ENCODE measurements at places on chromosomes 6 and 20.
A peak's percentile ranks its signal among the peaks of the same experiment; 100 is the strongest.

DNA sequence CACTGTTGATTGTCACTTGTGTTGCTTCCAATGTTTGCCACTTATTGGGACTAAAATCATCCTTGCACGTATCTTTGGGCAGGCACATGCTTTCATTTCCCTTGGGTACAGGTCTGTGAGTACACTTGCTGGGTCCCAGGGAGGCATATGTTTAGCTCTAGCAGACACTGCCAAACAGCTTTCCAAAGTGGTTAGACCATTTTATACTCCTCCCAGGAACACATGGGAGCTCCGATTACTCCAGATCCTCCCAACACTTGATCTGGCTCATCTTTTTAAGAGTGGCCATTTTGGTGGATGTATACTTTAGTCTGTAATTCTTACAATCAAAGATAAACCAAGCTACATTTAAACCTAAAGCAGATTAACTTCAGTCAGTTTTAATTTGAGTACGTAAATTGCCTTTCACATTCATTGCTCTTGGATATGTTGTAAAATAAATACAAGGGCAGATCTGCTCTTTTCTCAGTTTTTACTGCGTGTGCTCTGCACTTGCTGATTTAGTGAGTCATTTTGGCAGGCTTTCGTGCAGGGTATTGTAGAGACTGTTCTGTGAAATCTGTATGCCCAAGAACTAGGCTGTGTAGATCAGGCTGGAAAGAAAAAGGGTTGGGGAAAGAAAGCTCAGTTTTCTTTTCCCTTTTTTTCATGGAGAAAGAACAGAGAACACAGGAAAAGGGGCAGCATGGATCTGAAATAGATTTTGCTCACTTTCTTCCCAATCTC, 19.5 kb downstream of the SLC22A1 start:
- DNase-seq: no peak

GRCh38 chr20:58125726-58126125, 102.7 kb downstream of the ANKRD60 start:
- no peak for DNase-seq

DNA sequence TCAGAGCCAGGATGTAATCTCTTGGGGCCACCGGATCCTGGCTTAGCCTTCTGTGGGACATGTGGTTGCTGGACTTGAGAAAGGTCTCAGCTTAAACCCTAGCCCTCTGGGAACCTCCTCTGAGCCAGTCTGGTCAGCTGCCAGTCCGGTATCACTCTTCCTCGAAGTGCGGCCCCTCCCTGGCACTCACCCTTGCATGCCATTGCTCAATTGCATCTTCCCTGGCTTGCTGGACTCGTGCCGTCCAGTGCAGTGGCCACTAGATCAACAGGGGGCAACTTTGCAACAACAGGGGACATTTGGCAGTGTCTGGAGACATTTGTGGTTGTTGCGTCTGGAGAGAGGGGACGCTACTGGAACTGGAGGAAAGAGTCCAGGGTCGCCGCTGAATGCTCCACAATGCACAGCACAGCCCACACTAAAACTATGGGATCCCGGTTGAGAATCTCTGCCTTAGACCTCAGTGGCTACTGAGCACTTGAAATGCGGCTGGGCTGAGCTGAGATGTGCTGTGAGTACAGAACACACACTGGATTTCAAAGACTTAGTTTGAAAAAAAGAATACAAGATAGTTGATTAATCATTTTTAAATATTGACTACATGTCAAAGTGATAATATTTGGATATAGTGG, 152.1 kb downstream of the TFAP2C start:
- no peak for DNase-seq

- no peak for DNase-seq
Measured at GRCh38 chr6:5979650-5980420, 26.9 kb downstream of the NRN1 start.

DNA sequence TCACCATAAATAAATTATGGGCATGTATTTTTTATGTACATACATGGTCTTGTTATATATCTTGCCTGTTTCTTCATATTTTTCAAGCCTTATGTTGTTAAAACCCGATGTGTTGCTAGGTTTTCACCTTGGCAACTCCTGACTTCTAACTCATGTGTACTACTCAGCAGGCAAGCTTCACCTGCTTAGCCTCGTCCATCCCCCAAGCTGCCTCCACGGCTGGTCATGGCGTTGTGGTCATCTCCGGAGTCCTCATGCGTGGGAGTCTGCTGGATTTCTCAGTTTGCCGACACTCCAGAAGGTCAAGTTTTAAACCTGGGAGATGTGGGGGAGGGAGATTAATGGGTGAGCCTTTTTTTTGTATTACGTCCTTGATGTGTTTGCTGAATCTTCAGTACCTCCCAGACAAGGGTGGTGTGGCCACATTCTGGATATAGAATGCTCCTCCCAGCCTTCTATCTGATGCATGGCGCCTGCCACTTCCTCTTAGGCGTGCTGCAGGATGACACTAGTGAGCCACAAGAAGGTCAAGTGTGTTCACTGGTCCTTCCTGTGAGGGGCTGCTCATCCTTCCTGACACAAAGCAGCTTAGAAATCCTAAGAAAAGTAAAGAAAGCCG, 26.6 kb upstream of the EDN3 start:
- DNase-seq: peak; percentile 8

- DNase-seq: no peak
Measured at GRCh38 chr6:72080260-72080941, 194.1 kb downstream of the RIMS1 start.

DNA sequence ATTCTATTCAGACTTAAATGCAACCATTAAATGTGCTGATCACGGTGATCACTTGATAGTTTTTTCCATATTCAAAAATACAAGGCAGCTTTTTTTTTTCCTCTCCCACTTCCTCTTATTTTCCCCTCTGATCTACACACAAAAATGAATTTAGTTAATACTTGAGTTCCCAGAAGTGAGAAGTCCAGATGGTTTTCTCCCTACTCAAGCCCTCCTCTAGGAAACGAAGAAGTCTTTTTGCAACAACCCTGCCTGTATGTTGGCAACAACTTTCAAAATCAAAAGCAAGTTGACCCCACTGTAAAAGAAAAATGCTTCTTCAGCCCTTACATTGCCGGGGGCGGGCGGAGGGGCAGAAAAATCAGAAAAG, 24.3 kb downstream of the ARHGAP18 start:
- DNase-seq: peak; percentile 30

DNA sequence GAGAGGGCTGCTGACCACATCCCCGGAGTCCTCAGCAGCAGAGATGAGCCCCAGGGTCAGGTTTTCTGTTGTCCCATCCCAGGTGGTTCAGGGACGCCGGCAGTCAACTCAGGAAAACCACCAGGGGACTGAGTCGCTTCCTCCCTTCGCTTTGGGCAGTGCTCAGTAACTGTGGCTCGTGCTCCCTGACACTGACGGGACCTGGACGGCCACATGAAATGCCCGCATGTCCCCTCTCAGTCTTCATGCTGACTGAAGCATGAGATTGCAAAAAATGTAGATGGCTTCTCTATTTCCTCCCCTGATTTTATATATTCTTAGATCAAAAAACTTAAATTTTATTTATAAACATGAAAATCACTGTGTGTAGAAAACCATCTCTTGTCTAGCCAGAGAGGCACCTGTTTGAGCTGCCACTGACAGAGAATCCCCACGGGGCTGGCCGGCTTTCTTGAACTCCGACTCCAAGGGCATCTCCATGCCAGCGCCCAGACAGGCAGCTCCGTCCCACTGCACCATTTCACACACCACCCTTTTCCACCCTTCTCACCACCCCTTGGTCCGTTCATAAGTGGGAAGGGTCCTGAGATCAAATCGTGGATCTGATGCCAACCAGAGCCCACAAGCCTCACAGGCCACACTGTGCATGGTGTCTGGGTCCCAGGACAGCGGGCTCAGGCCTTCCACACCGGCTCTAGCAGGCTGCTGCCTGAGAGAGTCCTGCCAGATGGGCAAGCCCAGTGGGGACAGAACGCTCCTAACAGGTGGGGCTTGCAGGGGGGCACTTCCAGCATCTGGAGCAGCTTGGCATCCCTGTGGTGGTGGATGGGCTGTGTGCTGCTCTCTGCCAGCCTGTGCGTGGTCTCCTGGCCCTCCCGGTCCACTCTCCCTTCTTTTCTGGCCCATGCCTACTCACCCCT, 98.2 kb downstream of the SMOC2 start:
- DNase-seq: no peak

- peak; percentile 80 for DNase-seq
Measured at GRCh38 chr20:22333885-22334545, 250.4 kb downstream of the FOXA2 start.

GRCh38 chr20:23335521-23335920, 15.1 kb upstream of the NXT1 start:
- DNase-seq: no peak

- no peak for DNase-seq
Measured at GRCh38 chr20:50311308-50312001, 120.8 kb downstream of the CEBPB start.

DNA sequence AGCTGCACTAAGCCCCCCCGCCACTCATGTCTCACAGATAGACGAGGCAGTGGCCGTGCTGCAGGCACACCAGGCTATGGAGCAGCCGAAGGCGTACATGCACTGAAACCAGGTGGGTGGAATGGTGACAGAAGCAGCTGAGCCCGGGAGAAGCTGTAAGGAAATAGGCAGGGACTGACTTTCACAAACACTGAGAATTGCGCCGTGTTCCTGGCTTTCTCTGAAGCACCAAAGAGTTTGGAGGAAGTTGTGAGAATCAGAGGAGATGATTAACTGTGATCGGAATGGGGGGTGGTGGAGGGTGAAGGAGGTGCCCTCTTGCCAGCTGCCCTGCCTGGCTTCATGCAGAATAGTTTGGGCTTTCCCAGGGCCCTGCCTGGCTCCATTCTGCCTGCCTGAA, 21.6 kb downstream of the TOMM34 start:
- DNase-seq: no peak

DNA sequence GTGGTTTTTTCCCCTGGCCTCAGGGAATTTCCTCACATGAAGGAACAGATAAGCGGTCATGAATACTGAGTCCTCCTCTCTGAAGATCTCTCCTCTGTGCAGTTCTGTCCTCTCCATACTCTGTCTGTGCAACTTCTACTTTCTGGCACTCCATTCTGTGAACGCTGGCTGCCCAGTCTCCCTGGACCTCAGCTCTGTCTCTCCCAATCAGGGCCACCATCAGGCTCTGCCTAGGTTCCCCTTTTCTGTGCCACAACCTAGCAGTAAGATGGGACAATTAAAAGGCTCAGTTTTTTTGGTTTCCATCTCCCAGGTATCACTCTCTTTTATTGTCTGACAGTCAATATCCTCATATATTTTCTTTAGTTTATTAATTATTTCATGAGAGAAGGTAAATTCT, 4.8 kb upstream of the ADGB start:
- peak; percentile 72 for DNase-seq

DNA sequence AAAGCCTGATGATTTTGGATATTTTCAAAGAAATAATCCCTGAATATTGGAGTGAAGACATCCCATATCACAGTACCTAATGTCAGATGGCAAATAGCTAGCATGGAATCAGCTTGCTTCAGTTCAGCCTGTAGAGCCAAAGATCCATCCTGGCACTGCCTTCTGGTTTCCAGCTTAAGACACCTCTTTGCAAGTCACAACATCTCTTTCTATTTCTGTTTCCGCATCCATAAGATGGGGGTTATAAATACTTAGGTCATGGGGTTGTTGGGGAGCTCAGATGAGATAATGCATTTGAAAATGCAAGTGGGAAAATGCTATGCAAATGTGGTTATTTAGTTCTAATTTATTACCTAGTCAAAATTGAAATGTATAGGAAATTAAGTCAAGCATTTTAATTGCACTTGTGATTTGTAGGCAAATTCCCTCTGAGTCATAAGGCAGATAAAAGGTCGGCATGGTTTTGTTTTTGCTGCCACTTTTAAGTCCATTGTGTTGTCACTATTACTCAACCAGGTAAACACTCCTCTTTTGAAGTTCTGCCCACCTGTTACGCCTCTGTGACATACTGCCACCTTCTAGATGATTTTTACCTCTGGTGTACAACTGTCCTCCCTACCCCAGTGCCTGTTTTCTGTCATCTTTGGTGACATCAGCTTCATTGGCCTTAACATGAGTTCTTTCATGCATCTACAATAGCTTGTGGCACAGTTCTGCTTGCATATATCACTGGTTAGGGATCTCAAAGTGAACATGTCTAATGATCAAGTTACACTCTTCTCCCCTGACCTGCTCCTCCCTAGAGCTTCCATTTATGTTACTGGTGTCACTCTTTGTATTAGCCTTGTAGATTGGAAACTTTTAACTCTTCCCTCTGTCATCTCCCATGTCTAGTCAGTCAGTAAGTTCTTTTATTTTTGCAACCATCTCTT, 96.6 kb downstream of the CDKAL1 start:
- DNase-seq: no peak

DNA sequence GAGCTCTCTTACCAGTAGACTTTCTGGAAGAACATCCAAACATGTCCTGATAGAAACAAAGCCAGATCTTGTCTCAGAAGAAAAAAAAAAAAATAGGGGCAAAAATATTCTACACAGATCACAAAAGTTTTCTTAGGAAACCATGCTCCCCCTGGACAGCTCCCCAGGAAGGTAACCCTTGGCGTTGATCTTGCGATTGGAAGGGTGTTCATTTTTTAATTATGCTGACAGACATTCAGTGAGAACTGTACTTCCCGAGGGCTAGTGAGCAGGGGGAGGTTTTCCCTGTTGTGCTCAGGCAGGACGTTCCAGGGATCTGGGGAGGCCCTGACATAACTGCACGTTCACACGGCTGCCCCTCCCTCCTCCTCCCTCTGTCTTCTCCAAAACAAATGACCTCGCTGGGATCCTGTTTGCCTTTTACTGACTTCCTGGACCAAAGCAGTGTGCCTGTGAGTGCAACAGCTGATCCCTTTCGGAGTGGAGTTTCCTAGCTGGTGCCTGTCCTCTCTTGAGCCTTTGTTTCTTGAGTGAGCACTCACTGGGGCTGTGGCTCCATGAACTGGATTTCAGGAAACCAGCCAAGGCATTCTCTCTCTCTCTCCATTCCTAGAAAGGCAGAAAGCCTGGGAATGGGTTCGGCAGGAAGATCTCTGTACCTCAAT, 46.7 kb downstream of the MARCKS start:
- DNase-seq: no peak

- no peak for DNase-seq
Measured at GRCh38 chr6:148935705-148936435, 189.0 kb downstream of the UST start.

- no peak for DNase-seq
Measured at GRCh38 chr20:23344336-23344735, 6.3 kb upstream of the NXT1 start.

DNA sequence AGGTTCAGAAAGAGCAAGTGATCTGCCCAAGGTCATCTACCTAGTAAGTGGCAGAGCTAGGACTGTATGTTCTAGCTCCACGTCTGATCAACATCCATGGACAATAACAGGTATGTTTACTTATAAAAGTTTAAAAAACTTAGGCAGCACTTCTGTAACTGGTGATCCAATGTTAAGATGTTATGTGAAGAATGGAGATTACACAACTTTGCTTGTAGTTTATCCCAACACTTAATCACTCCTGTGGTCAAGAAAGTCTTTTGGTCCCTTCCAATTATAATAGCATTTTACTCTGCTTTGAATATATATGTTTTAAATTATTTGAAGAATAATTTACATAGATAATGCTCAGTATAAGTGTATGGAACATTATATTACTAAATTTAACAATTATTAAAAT, 4.8 kb downstream of the FBXO30 start:
- DNase-seq: no peak

DNA sequence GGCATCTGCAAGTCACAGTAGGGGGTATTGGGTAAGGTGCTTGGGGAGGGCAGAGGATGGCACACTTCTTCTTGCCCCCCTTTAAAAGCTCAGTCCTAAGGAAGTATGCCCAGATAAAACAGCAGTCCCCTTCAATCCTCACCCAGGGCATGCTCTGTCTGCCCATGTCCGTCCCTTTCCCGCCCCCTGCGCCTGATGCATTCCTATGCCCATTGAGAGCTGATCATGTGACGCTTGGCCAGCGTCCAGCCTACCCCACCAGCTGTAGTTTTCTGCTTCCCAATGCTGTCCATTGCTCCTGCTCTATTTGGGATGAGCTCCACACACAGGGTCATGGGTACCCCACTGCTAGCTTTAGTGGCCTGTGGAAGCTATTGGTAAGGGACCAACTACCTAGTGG, 8.3 kb downstream of the SIGLEC1 start:
- DNase-seq: no peak

All from common myeloid progenitor, CD34-positive (primary cell).